ENCODE measurements at places on chromosomes 4 and X.

- no peak for DNase-seq
These were observed 923.7 kb downstream of the PDHA2 start for GRCh38 chr4:96763546-96763945.

DNA sequence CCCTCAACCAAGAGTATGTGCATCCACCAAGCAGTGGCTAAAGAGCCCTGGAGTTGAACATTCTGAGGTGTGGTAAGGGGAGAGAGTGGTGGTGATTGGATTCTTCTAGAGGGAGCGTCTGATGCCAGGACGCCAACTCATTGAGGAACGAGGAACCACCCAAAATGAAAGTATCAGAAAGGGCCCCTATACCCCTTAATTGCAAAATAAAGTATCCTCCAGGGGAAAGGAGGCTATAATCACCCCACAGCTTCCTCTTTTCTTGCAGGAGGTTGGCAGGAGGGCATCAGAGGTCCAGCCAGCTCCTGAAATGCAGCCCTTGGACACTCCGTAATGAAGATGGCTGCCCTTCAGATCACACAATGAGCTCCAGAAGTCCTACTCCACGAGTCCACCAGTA is 5.3 kb upstream of the KIAA1210 start:
- no peak for DNase-seq

- no peak for DNase-seq
These were observed 95.2 kb downstream of the SORBS2 start for GRCh38 chr4:185716577-185717376.

GRCh38 chr4:14165222-14165920 is 537.8 kb upstream of the BOD1L1 start:
- no peak for DNase-seq

GRCh38 chr4:82201805-82202641 is 171.8 kb downstream of the HNRNPD start:
- peak; percentile 14 for DNase-seq

GRCh38 chrX:141903400-141904155 is at the start of gene MAGEC1:
TSS of gene MAGEC1 (plus strand) at chrX:141903894. CDS start at chrX:141905073, 1,179 bp downstream.
- DNase-seq, result no peak

GRCh38 chrX:37453821-37454220 is 104.7 kb downstream of the PRRG1 start:
- no peak for DNase-seq

GRCh38 chrX:11750046-11750445 is 8.0 kb upstream of the MSL3 start:
- DNase-seq, result no peak

DNA sequence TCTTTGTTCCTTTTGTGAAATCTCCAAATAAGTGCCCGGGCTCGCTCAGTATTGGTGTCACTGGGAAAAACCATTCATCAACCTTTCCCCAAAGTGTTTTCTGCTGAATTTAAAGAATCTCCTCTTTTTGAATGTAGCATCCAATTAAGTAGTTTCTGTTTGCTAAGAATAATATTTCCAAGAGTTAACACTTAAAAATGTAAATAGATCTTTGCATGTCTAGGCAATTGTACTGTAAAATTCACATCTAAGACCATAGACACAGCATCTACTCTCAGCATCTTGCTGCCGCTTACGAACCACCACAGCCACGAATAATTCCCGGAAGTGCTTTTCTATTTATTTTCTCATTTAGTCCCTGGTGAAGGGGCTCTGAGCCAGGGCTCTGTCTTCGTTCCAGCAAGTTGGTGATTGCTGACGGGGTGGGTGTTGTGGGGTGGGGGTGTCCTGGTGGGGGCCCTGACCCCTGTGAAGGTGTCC is 1.4 kb downstream of the NSG1 start:
- no peak for DNase-seq
